AG04450 (cell line): ENCODE measurements at places on chromosomes 13 and 19. TPM values are rescaled to one million over a fixed set of nuclear protein-coding genes. Genes with fewer than 3 reads are reported as not detected.

The ATP8B3 gene
- polyA plus RNA-seq, result 2.7 and 2.8 TPM in 2 replicates

The SYNGR4 gene
- polyA plus RNA-seq, result not detected in 2 replicates

The PGLYRP2 gene
- polyA plus RNA-seq, result not detected in 2 replicates

The ZNF208 gene
- polyA plus RNA-seq, result not detected in 2 replicates

The OR7A5 gene
- polyA plus RNA-seq, result not detected in 2 replicates

- no peak for DNase-seq
Observed at GRCh38 chr13:99390601-99391000, 83.4 kb upstream of the GPR183 start.

- no peak for DNase-seq
Observed at GRCh38 chr13:19993024-19993423, 34.5 kb downstream of the ZMYM2 start.

DNA sequence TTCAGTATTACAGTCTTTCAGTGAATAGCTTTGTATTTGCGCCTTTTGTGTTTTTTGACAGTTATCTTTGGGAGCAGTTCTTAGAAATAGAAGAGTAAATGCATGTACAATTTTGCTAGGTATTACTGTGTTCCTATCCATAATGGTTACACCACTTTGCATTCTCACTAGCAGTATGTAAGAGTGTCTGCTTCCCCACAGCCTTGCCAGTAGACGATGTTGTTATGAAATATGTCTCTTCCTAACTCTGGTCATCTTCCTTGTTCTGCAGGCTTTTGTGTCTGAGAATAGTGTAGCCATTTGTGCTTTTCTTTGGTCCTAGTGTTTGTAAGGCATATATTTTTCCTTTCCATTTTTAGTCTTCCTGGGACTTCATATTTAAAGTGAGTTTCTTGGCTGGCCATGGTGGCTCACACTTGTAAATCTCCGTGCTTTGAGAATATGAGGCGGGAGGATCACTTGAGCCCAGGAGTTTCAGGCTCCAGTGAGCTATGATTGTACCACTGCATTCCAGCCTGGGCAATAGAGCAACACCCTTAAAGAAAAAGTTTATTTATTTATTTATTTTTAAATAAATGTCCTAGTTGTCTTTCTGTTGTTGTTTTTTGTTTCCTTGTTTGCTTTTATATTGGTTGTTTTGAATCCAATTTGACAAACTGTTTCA, 140.3 kb downstream of the PDS5B start:
- no peak for DNase-seq

DNA sequence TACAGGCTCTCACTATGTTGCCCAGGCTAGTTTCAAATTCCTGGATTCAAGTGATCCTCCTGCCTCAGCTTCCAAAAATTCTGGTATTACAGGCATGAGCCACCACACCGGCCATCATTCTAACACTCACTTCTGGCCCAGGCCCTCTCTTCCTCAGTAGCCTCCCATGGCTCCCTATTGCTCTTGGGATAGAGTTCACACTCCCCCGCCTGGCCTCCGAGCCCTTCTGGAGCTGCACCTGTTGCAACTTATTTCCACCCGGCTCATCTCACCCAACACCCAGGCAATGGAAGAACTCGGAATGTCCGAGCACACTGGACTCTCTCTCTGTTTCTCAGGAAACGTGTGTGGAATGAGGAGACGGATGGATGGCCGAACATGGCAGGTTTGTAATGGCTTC, 9.0 kb upstream of the SBK3 start:
- no peak for DNase-seq

- DNase-seq, result no peak
Observed at GRCh38 chr13:21011378-21011777, 50.0 kb downstream of the LATS2 start.
